ENCODE measurements at places on chromosomes 16 and 17.

- DNase-seq, result no peak
Observed at GRCh38 chr16:9599415-9600120, 508.1 kb downstream of the HAPSTR1 start.

DNA sequence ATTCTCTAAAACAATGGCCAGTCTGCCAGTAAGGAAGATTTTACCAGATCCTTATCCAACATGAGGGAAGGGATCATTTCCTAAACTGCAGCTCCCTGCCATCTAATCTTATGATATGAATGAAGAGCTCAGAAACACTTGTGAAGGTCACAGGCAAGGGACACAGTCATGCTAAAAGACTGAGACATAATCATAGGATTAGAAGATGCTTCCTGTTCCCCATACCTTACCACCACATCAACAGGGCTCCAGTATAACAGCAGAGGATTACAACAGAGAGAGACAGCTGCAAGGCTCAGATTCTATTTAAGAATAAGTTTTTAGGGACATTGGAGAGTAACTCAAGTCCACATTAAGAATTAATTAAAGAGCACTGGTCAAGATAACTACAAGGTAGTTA is 93.3 kb downstream of the BRIP1 start:
- DNase-seq, result no peak

DNA sequence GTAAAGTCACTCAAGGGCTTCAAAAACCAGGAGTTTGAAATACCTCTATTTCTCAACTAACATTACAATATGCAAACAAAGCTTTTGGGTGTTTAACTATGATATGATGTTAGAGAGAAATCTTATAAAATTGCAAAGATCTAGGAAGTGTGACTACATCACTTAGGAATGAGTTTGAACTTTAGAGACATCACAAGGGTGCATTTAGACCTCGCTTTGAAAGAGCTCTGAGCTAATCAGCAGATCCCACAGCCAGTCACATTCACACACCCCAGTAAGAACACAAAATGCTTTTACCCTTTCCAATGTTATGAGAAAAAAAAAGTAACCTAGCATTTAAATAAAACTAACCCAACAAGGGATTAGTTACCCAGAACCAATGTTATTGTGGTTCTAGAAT is 45.2 kb downstream of the HYDIN start:
- DNase-seq, result no peak

DNA sequence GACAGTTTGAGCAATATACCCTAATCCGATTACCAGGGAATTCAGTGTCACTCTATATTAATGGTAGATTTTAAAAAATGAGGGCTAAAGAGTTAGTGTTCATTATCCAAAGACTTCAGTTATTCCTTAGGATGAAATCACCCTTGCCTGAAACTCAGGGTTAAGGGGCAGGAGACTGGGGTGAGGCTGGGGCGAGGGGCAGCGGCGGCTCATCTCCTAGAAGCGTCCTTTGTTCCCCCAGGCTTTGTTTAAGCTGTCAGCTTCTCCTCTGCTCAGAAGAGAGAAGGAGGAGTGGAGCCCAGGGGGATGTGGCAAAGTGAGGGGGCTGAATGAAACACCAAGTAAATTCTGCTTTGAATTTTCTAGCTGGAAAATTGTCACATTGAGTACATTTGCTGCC is 117.7 kb upstream of the ELAC2 start:
- no peak for DNase-seq

DNA sequence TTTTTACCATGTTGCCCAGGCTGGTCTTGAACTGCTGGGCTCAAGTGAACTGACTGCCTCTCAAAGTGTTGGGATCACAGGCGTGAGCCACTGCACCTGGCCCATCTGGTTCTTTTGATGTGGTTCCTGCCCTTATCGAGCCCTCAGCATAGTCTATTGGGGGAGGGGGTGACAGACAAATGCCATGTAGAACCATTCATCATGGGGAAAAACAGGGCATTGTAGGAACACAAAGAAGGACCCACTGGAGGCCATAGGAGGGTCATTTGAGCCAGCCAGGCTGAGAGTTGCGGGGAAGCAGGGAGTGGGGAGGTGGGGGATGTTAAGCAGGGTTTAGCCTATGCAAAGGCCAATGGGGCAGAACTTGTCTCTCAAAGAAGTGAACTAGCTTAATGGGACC is 11.9 kb downstream of the SEC14L5 start:
- DNase-seq, result no peak
